ENCODE measurements at places on chromosomes 2 and 18. TPM values are rescaled to one million over a fixed set of nuclear protein-coding genes. Genes with fewer than 3 reads are reported as not detected.
A peak's percentile ranks its signal among the peaks of the same experiment; 100 is the strongest.

DNA sequence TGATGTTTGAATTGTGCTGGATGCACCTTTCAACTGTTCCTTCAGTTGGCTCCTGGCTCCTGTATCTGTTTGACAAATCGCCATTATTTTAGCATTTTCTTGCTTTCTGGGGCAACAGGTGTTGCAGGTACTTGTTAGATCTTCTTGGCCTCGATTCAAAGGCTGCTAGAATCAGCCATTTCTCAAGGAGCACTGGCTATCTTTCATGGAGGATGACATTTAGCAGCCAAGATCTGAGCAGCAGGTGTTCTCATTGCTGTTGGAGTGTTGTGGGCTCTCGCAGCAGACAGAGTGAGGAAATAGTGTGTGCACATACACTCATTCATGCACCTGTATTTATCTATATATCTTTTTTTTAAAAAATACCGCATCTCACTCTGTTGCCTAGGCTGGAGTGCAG, 52.2 kb downstream of the INPP5D start:
- DNase-seq = no peak
- no peaks in the 10 kb centered on the region for H3K27me3 ChIP-seq
- H3K4me1 ChIP-seq = no peaks in the 10 kb centered on the region
- no peak overlapping the region for H3K27ac ChIP-seq
- no peaks in the 10 kb centered on the region for H3K36me3 ChIP-seq

GRCh38 chr18:45161850-45162249, 453.4 kb upstream of the SLC14A2 start:
- H3K27me3 ChIP-seq = 0 out of 2 replicates have a peak, but pooled peaks cover 3% of the 10 kb centered on the region
- no peak for DNase-seq
- no peaks in the 10 kb centered on the region for H3K36me3 ChIP-seq
- H3K4me3 ChIP-seq = no peak overlapping the region
- no peak overlapping the region for H3K27ac ChIP-seq

GRCh38 chr2:158825021-158825420, 29.9 kb downstream of the DAPL1 start:
- no peak overlapping the region for H3K4me3 ChIP-seq
- H3K4me1 ChIP-seq = no peaks in the 10 kb centered on the region
- no peak overlapping the region for H3K27ac ChIP-seq
- no peaks in the 10 kb centered on the region for H3K36me3 ChIP-seq
- DNase-seq = no peak

GRCh38 chr2:129744649-129745048, 234.8 kb upstream of the RAB6C start:
- DNase-seq = no peak
- no peak overlapping the region for H3K4me3 ChIP-seq
- no peaks in the 10 kb centered on the region for H3K4me1 ChIP-seq

DNA sequence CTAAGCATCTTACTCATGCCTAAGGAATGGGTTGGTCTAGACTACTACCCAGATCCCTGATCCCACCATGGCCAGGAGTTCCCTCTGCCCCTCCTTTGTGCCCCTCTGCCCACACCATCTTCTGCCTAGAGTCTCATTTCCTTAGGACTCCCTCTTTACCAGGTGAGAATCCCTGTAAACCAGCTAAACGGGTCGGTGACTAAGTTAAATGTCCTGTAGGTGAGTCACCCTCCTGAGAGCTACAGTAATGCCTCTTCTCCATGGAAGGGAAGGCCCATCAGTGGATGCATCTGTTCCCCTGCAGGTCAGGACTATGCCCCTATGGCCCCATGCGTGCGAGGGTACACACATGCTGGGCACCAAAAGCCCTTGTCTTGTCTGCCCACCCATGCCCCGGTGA, 25.4 kb downstream of the PTGR3 start:
- H3K4me1 ChIP-seq = no peaks in the 10 kb centered on the region
- DNase-seq = no peak
- H3K4me3 ChIP-seq = no peak overlapping the region
- peaks cover 4% of the 10 kb centered on the region for H3K27me3 ChIP-seq

GRCh38 chr2:137677466-137677865, 286.8 kb upstream of the HNMT start:
- no peak overlapping the region for H3K27ac ChIP-seq
- H3K27me3 ChIP-seq = no peaks in the 10 kb centered on the region
- no peak for DNase-seq
- H3K4me1 ChIP-seq = no peaks in the 10 kb centered on the region

DNA sequence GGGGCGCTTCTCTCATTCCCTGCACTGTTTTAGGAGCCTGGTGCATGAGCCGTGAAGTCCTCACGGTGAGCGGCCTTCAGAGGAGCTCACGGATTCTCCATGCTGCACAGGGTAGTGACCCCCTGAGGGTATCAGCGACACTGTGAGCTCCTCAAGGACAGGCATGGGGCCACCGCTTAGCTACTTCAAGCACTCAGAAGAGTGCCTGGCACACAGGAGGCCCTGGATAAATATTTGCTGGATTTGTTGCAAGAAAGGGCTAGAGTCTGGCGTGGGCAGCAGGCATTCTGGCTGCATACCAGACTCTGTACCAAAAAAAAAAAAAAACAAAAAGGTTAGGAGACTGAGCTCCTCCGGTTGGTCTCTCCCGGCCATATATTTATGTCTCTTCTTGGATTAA, 5.7 kb upstream of the MBP start:
- H3K4me3 ChIP-seq = no peak overlapping the region
- no peaks in the 10 kb centered on the region for H3K36me3 ChIP-seq

- peaks cover 90% of the 10 kb centered on the region for H3K36me3 ChIP-seq
- no peaks in the 10 kb centered on the region for H3K4me1 ChIP-seq
- no peaks in the 10 kb centered on the region for H3K27me3 ChIP-seq
Measured at GRCh38 chr2:202278944-202279343, 13.4 kb downstream of the NOP58 start.

DNA sequence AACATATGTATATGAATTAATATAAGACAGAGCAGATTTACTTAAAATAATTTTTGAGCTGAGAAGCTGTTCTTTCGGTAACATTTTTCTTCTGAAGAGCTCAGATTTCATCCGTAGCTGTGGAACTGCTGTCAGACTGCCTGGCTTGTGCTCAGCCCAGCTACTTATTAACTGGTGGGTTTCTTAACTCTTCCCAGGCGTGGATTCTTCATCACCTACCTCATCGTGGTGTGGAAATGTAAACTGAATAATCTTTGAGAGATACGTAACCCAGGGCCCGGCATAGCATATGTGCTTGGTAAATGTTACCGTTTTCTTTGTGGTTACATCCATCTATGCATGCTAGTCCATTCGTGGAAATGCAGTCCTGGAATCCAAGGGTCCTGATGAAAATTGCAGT, 145.0 kb downstream of the MCFD2 start:
- no peaks in the 10 kb centered on the region for H3K4me1 ChIP-seq
- H3K27ac ChIP-seq = no peak overlapping the region
- no peak overlapping the region for H3K4me3 ChIP-seq

- no peak overlapping the region for H3K27ac ChIP-seq
- no peaks in the 10 kb centered on the region for H3K36me3 ChIP-seq
- H3K27me3 ChIP-seq = peaks cover 28% of the 10 kb centered on the region
- no peaks in the 10 kb centered on the region for H3K4me1 ChIP-seq
- H3K4me3 ChIP-seq = no peak overlapping the region
Measured at GRCh38 chr2:99602476-99602875, 112.7 kb upstream of the REV1 start.

GRCh38 chr2:107364361-107364950, 462.2 kb upstream of the RGPD4 start:
- no peak overlapping the region for H3K4me3 ChIP-seq
- no peaks in the 10 kb centered on the region for H3K36me3 ChIP-seq
- no peak for DNase-seq

GRCh38 chr2:155980941-155981560, 351.5 kb downstream of the NR4A2 start:
- no peak for DNase-seq
- no peaks in the 10 kb centered on the region for H3K36me3 ChIP-seq
- H3K4me1 ChIP-seq = no peaks in the 10 kb centered on the region
- no peak overlapping the region for H3K27ac ChIP-seq

GRCh38 chr2:164061129-164061746, 325.4 kb upstream of the FIGN start:
- H3K27me3 ChIP-seq = no peaks in the 10 kb centered on the region
- H3K36me3 ChIP-seq = no peaks in the 10 kb centered on the region
- DNase-seq = peak; percentile 15
- H3K27ac ChIP-seq = no peak overlapping the region

- H3K36me3 ChIP-seq = no peaks in the 10 kb centered on the region
- H3K4me1 ChIP-seq = no peaks in the 10 kb centered on the region
- H3K4me3 ChIP-seq = peak overlapping the region; percentile 26
- peaks cover 59% of the 10 kb centered on the region for H3K27me3 ChIP-seq
- peak; percentile 20 for DNase-seq
Measured at GRCh38 chr2:25341011-25341727, 556 bp downstream of the DNMT3A start.

- H3K4me3 ChIP-seq = no peak overlapping the region
- H3K4me1 ChIP-seq = no peaks in the 10 kb centered on the region
- H3K36me3 ChIP-seq = no peaks in the 10 kb centered on the region
- peaks cover 8% of the 10 kb centered on the region for H3K27me3 ChIP-seq
- DNase-seq = no peak
- H3K27ac ChIP-seq = no peak overlapping the region
Measured at GRCh38 chr18:8348051-8348720, 261.1 kb upstream of the RAB12 start.

Gene ALPI
- total RNA-seq = not detected

Gene CFAP65
- not detected for total RNA-seq

Gene OSBPL1A
- total RNA-seq = 0.49 TPM

Gene PRKAG3
- total RNA-seq = not detected
